ENCODE measurements at places on chromosomes 12 and 14. TPM values are rescaled to one million over a fixed set of nuclear protein-coding genes. Genes with fewer than 3 reads are reported as not detected.

The AMN gene
- total RNA-seq, result 20.8 TPM

The PRKAG1 gene
- 49.5 TPM for total RNA-seq

The IRAK3 gene
- 0.14 TPM for total RNA-seq

The TAS2R43 gene
- total RNA-seq, result 0.91 TPM

The ANO4 gene
- total RNA-seq, result not detected

The TAS2R19 gene
- 3.9 TPM for total RNA-seq

The STYX gene
- 43.0 TPM for total RNA-seq

The ACVRL1 gene
- total RNA-seq, result not detected

The PSEN1 gene
- total RNA-seq, result 36.8 TPM

The PPFIA2 gene
- total RNA-seq, result not detected

The BHLHE41 gene
- total RNA-seq, result 0.08 TPM

The MYO1H gene
- total RNA-seq, result not detected

The CLMN gene
- 2.0 TPM for total RNA-seq

The AMIGO2 gene
- 28.3 TPM for total RNA-seq

The ST8SIA1 gene
- 1.7 TPM for total RNA-seq

The CLEC2A gene
- not detected for total RNA-seq

The KRT2 gene
- total RNA-seq, result 0.62 TPM

The ITGA5 gene
- 126 TPM for total RNA-seq

The GPHB5 gene
- not detected for total RNA-seq

The INSM2 gene
- not detected for total RNA-seq

The RASAL1 gene
- 0.44 TPM for total RNA-seq

The NUP107 gene
- 69.9 TPM for total RNA-seq

The HEBP1 gene
- 13.1 TPM for total RNA-seq

The CLEC9A gene
- not detected for total RNA-seq

The SLCO1C1 gene
- total RNA-seq, result not detected

The CORO1C gene
- 5.5 TPM for total RNA-seq

The OTUB2 gene
- 0.22 TPM for total RNA-seq

The DNM1L gene
- total RNA-seq, result 55.1 TPM

The GALNT6 gene
- 1.5 TPM for total RNA-seq

The AICDA gene
- total RNA-seq, result not detected

The CSRP2 gene
- not detected for total RNA-seq

The TBX5 gene
- not detected for total RNA-seq

The RNASE7 gene
- not detected for total RNA-seq

The NEUROD4 gene
- not detected for total RNA-seq

The GYS2 gene
- not detected for total RNA-seq

The KLRK1 gene
- 792 TPM for total RNA-seq

The GPR68 gene
- total RNA-seq, result 0.60 TPM

The SRRM4 gene
- total RNA-seq, result not detected

The OR4K5 gene
- total RNA-seq, result not detected

The FGD4 gene
- total RNA-seq, result 0.47 TPM

The ERP27 gene
- 25.8 TPM for total RNA-seq

The FAM222A gene
- 1.6 TPM for total RNA-seq

Measured in naive thymus-derived CD8-positive, alpha-beta T cell (primary cell).